RKO (cell line): ENCODE measurements at places on chromosomes 1 and 21.
A peak's percentile ranks its signal among the peaks of the same experiment; 100 is the strongest.

- no peak for DNase-seq
These were observed at the start of gene FAM151A for GRCh38 chr1:54623216-54624007. TSS of gene FAM151A (minus strand) at chr1:54623525. CDS start at chr1:54623395, 130 bp downstream.

- no peak for DNase-seq
These were observed 14.9 kb upstream of the SEC16B start for GRCh38 chr1:177984761-177985160.

GRCh38 chr1:197195100-197195499 lies 48.6 kb upstream of the ASPM start:
- DNase-seq = no peak

DNA sequence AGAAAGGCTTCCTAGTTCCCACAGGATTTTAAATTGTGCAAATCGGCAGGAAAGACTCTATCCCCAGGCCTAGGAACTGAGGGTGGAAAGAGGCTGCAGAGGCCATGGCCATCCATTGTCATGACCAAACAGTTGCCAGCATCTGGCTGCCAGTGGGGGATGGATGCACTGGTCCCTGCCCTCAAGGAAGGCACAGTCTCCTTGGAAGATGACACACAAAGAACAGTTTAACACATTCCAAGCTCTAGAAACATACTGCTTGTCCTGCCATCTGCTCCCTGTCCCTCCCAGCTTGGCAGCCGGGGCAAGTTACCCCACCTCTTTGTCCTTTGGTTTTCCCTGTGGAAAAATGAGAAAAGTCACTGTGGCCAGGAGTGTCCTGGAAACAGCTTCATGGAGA lies 83.2 kb downstream of the BCAR3 start:
- no peak for DNase-seq

- DNase-seq = no peak
These were observed 257.1 kb upstream of the CSF3R start for GRCh38 chr1:36739703-36740289.

- no peak for DNase-seq
These were observed 25.3 kb downstream of the PLEKHA6 start for GRCh38 chr1:204334455-204334854.

DNA sequence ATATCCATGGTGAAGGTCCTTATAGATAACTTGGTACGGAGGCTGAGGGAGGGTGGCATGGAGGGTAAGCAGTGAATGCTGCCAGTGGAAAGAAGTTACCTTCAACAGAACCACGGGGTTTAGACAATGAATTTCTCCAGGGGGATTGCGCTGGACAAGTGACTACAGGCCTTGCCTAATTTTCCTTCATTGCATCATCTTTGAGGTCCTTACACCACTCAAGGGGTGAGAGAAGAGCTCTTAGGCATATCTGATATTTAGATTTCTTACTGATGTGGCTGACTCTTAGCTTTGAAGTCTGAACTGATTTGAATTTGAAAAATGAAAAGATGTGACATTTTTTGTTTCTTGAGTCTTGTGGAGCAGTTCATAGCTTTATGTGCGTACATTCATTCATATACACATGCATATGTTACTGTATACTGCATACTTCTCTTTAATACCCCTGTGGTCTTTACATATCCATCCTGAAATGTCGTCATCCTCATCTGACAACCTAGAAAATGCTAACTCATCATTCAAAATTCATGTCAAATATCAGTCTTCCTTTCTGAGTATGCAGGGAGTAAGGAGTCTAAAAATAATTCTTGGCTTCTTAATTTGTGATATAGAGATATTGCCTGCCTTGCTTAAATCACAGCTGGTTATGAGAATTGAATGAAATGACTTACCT lies 63.6 kb downstream of the DNM3 start:
- DNase-seq = no peak

DNA sequence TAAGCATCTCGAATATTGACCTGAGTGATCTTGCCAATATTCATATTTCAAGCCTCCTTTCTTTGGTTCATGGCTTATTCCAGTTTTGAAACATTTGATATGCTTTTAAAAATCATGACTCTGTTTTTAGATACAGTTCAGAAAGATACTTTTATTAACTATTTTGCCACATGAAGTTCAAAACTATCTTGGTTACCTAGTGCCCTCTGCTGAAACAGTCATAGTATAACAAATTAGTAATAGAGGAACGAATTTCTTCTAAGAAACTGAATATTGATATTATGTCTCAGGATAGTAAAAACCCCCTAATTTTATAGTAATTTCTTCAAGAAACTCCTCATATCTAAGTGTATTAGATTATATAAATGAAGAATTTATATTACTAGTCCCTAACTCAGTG lies 52.6 kb upstream of the RC3H1 start:
- peak; percentile 52 for DNase-seq
